ENCODE measurements at places on chromosomes 1 and 21. TPM values are rescaled to one million over a fixed set of nuclear protein-coding genes. Genes with fewer than 3 reads are reported as not detected.

- H3K36me3 ChIP-seq, result no peaks in the 10 kb centered on the region
- H3K4me3 ChIP-seq, result no peak overlapping the region
- H3K4me1 ChIP-seq, result peaks cover 58% of the 10 kb centered on the region
- no peaks in the 10 kb centered on the region for H3K27me3 ChIP-seq
- peak overlapping the region; percentile 99 for H3K27ac ChIP-seq
Observed at GRCh38 chr1:234725177-234726132, 115.5 kb upstream of the IRF2BP2 start.

DNA sequence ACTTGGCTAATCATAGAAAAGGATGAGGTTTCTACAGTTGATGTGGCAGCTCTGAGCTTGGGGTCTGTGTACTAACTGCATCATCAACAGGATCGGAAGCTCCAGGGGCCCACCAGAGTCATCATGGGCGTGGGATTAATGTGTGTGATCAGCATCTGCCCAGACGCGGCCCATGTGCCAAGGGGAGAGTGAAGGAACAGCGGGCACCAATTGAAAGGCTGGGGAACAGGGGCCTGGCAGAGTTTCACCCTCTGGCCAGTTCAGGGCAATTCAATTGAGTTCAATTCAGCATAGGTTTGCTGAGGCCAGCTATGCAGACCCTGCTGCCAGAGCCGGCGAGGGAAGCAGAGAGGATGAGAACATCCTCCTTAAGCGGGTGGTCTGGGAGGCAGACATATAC, 260.0 kb upstream of the AJAP1 start:
- no peaks in the 10 kb centered on the region for H3K36me3 ChIP-seq
- H3K4me3 ChIP-seq, result no peak overlapping the region
- H3K27ac ChIP-seq, result no peak overlapping the region
- no peaks in the 10 kb centered on the region for H3K4me1 ChIP-seq
- no peak for DNase-seq

- H3K36me3 ChIP-seq, result no peaks in the 10 kb centered on the region
- no peak overlapping the region for H3K4me3 ChIP-seq
- H3K27me3 ChIP-seq, result no peaks in the 10 kb centered on the region
- H3K27ac ChIP-seq, result no peak overlapping the region
Observed at GRCh38 chr1:34272152-34272551, 95.4 kb downstream of the C1orf94 start.

- peaks cover 38% of the 10 kb centered on the region for H3K4me1 ChIP-seq
- H3K27me3 ChIP-seq, result no peaks in the 10 kb centered on the region
- H3K36me3 ChIP-seq, result no peaks in the 10 kb centered on the region
- no peak for DNase-seq
- peak overlapping the region; percentile 96 for H3K4me3 ChIP-seq
Observed at GRCh38 chr21:32392299-32392879, 423 bp downstream of the URB1 start.

GRCh38 chr1:230279583-230279945, 146.6 kb downstream of the PGBD5 start:
- no peak for DNase-seq
- H3K4me1 ChIP-seq, result peaks cover 12% of the 10 kb centered on the region
- H3K27ac ChIP-seq, result no peak overlapping the region

DNA sequence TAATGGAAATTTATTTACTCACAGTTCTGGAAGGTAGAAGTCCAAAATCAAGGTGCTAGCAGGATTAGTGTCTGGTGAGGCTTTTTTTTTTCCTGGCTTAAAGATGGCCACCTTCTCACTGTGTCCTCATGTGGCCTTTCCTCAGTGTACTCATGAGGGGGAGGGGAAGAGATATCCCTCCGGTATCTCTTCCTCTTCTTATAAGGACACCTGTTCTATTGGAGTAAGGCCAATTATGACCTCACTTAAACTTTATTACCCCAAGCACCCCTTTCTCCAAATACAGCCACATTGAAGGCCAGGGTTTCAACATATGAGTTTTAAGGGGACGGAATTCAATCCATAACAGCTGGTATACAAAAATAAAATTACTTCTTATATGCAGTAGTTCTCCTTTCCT, 203.7 kb upstream of the C1orf87 start:
- DNase-seq, result no peak
- no peaks in the 10 kb centered on the region for H3K36me3 ChIP-seq
- H3K27ac ChIP-seq, result no peak overlapping the region
- H3K4me3 ChIP-seq, result no peak overlapping the region
- H3K4me1 ChIP-seq, result peaks cover 8% of the 10 kb centered on the region

DNA sequence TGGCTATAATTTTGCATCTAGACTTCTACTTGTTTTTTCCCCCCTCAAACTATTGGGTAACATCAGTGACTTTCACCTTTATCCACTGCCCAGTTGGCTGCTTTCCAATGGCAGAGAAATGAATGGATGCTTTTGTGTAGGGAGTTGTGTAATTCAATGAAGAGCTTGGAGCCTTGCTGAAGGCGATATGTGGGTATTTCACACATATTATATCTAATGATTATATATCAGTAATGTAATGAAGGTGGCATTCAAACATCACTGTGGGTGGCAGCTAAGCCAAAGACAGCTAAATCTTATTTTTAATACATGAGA, 81.2 kb downstream of the TGFB2 start:
- H3K27ac ChIP-seq, result no peak overlapping the region
- no peaks in the 10 kb centered on the region for H3K27me3 ChIP-seq

DNA sequence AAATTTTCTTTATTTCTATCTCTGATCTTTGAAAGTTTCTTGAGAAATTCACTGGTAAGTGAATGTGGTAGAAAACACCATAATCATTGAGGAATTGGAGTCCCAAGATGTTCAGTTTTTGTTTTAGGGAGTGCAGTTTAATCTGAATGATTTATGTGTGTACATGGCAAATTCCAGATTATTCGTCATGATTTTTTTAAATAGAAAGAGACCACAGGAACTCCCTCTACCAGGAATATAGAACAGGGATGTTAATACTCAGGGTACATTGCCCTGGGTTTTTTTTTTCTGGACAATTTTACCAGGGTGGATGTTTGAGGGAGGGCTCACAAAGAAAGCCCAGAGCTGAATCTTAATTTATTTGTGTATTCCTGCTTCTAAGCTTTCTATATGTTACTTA, 109.0 kb downstream of the VPS13D start:
- H3K4me1 ChIP-seq, result peaks cover 75% of the 10 kb centered on the region
- peaks cover 52% of the 10 kb centered on the region for H3K36me3 ChIP-seq
- no peaks in the 10 kb centered on the region for H3K27me3 ChIP-seq

Gene CYP4B1
- total RNA-seq, result 97.0 TPM

Gene TDRD10
- 0.71 TPM for total RNA-seq
